Liver (tissue), 10 donors: ENCODE measurements at places on chromosomes 2 and 18. TPM values are rescaled to one million over a fixed set of nuclear protein-coding genes. Genes with fewer than 3 reads are reported as not detected.

DNA sequence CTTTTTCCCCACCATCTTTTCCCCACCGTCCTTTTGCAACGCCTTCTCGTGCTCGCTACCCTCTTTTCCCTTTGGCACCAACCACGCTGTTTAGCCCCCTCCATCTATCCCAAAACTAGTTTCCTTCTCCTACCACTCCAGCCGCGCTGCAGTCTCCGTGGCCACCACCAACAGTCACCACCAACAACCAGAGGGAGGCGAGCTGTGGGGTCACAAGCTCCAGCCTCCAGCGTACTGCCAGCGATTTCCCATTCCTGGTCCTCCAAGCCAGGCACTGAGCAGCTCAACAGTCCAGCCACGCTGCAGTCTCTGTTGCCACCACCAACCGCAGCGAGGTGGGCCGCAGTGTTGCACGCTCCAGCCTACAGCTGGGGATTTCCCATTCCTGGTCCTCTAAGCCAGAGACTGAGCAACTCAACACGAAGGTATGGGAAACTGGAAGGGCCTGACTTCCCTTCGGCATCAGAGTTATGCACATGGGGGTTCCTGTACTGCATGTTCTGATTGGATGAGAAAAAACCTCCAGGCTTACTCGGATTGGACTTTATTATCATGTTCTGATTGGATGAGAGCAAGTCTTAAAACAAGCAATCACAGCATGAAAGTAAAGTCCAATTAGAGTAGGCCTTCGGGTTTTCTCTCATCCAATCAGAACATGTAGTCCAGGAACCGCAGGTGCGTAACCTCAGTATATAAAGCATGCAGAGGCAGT lies 42.3 kb upstream of the IMP4 start:
- no peak overlapping the region for H3K4me3 ChIP-seq
- H3K36me3 ChIP-seq, result no peaks in the 10 kb centered on the region
- DNase-seq, result no peak

GRCh38 chr2:239883326-239884050 lies 141.7 kb downstream of the NDUFA10 start:
- H3K4me1 ChIP-seq, result no peaks in the 10 kb centered on the region
- H3K4me3 ChIP-seq, result no peak overlapping the region
- no peak overlapping the region for H3K27ac ChIP-seq
- H3K36me3 ChIP-seq, result no peaks in the 10 kb centered on the region

- no peaks in the 10 kb centered on the region for H3K4me1 ChIP-seq
- H3K27ac ChIP-seq, result no peak overlapping the region
- no peak for DNase-seq
- no peaks in the 10 kb centered on the region for H3K27me3 ChIP-seq
- H3K4me3 ChIP-seq, result no peak overlapping the region
- H3K36me3 ChIP-seq, result no peaks in the 10 kb centered on the region
Observed at GRCh38 chr2:7639476-7639875, 722.3 kb downstream of the RNF144A start.

DNA sequence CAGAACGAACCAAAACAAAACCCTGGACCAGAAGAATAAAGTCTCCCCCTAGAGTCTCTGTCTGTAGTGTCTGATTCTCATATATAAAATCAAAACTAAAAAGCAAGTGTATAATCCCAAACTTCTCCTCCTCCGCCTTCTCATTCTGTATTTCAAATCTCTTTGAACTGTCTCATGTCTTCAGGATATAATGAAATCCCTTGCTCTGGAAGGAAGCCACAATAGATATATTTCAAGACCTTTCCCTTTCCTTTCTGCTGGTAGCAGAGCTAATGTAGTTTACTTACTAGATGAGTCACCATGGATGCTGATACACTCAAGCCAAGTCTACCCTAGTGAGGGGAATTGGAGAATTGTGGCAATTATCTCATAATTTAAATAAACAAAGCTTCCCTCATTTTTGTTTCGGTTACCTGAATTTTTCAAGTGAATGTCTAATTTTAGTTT lies 33.5 kb upstream of the CCDC93 start:
- H3K36me3 ChIP-seq, result no peaks in the 10 kb centered on the region
- no peak overlapping the region for H3K27ac ChIP-seq
- H3K27me3 ChIP-seq, result no peaks in the 10 kb centered on the region
- no peak for DNase-seq
- no peaks in the 10 kb centered on the region for H3K4me1 ChIP-seq

DNA sequence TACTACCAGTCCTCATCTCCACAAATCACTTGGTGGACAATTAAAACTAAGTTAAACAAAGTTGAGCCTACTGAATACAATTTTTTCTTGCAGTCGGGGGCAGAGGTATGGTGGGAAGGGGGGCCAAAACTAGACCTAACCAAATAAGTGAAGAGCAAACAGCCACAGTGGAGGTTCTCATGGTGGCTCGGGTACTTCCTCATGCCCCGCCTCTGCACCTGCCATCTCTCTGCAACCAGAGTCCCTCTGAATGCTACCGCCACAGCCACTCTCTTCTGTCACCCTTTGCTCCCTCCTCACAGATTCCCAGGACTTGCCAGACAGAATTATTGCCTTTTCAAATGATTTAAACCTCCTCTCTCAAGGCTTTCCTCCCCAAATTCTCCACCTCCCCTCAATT lies 204.2 kb downstream of the TMEM247 start:
- no peak overlapping the region for H3K4me3 ChIP-seq
- no peak for DNase-seq
- H3K27ac ChIP-seq, result no peak overlapping the region
- no peaks in the 10 kb centered on the region for H3K27me3 ChIP-seq

DNA sequence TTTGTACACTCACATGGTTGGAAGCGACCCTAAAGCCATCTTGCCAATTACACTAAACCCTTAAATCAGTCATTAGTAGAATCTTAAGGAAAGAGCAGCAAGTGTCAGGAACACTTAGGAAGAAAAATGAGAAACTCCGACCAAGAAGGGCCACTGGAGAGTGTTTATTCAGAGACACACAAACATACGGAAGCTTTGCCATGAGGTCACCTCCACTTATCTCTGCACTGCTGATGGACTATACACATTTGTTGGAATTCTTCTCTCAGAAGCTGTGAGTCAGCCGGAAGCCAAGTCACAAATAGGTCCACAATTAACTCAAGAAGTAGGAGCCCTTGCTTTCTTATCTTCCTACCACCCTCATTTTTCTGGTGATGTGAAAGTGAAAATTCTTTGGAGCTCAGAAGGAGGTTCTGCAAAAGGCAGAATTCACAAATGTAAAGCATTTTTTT lies 21.6 kb downstream of the BMP10 start:
- DNase-seq, result no peak
- H3K27ac ChIP-seq, result no peak overlapping the region
- H3K27me3 ChIP-seq, result peaks cover 4% of the 10 kb centered on the region
- no peaks in the 10 kb centered on the region for H3K36me3 ChIP-seq
- H3K4me1 ChIP-seq, result no peaks in the 10 kb centered on the region
- no peak overlapping the region for H3K4me3 ChIP-seq

- DNase-seq, result no peak
- no peaks in the 10 kb centered on the region for H3K36me3 ChIP-seq
- H3K4me3 ChIP-seq, result no peak overlapping the region
- no peaks in the 10 kb centered on the region for H3K27me3 ChIP-seq
Observed at GRCh38 chr2:55223958-55224760, 7.9 kb downstream of the CLHC1 start.

DNA sequence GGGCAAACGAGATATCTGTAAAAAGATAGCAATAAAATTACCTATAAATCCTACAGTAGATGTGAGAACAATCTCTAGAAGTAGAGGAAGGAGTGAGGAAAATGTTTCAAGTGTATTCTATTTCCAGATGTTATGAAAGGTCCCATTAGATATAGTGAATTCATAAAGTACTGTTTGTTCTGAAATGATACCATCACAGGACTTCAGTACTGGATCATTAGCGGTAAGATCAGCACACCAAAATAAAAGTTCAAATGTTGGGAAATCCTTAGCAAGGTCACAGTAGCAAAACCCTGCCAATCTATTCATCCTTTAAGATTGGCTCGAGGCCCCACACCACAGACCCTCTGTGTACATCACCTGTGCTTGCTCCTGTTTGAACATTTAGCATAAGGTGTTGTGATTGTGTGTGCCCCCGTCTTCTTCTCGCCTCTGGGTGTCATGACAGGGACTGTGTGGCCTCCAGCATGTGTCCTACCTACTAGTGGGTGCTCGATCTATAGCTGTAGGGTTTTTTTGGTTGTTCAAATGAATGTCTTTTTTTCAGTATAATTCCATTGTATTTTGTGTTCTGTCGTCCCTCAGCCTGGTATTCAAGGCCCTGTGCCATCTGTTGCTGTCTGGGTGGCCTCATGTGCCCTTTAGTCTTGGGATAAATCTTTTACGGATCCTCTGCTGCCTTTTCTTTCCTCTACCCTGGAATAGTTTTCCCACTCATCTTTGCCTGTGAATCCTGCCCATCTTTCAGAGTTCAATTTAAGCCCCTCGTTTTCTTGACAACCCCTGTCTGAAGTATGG lies 9.1 kb downstream of the MFSD6 start:
- no peaks in the 10 kb centered on the region for H3K4me1 ChIP-seq
- no peaks in the 10 kb centered on the region for H3K27me3 ChIP-seq
- no peak for DNase-seq
- no peak overlapping the region for H3K27ac ChIP-seq

DNA sequence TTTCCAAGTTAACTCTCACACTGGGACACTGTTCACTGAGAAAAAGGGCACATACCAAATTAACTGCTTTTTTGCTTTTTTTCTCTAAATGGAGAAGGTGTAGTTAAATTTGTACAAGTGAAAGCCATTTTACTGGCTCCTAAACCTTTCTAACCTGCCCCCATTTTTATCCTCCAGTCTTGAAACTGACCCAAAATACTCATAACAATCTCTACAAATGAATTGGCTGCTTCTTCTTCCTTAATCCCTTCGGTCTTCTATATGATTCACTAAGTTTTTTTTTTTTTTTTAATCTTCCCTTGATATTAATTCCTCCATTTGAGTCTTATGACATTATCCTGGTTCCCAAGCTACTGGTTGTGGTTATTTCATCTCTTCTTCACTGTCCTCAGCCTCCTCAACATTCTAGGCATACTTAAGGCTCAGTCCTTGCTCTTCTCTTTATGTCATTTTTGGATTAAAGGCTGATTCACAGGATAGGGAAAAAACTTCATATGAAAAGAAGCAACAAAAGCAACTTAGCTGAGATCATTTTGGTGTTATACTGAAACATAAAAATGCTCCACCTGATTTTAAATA lies 19.8 kb downstream of the ORC2 start:
- H3K4me1 ChIP-seq, result no peaks in the 10 kb centered on the region
- H3K27me3 ChIP-seq, result no peaks in the 10 kb centered on the region
- H3K36me3 ChIP-seq, result peaks cover 4% of the 10 kb centered on the region
- no peak overlapping the region for H3K27ac ChIP-seq
- H3K4me3 ChIP-seq, result no peak overlapping the region
- DNase-seq, result no peak

- no peak overlapping the region for H3K27ac ChIP-seq
- H3K4me1 ChIP-seq, result no peaks in the 10 kb centered on the region
- H3K4me3 ChIP-seq, result no peak overlapping the region
- no peaks in the 10 kb centered on the region for H3K27me3 ChIP-seq
Observed at GRCh38 chr2:29240601-29241000, 125.4 kb downstream of the CLIP4 start.

DNA sequence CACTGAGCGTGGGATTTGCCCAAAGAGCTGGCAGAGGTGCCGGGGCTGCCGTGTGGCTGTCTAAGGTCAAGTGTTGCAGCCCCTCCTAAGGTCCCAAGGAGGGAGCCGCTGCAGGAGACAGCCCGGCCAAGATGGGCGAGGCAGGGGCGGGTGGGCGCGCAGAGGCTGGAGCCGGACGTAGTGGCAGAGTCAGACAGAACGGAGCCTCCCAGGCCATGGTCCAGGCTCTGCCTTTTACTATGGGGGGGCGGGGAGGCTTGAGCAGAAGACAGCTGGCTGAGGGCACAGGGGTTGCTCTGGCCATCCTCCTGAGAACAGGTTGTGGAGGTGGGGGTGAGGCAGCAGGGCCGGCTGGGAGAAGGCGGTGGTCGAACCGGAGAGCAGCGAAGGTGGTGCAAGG lies 27.5 kb upstream of the PRLH start:
- H3K27me3 ChIP-seq, result no peaks in the 10 kb centered on the region
- no peak overlapping the region for H3K27ac ChIP-seq
- H3K4me1 ChIP-seq, result peaks cover 19% of the 10 kb centered on the region
- no peak for DNase-seq
- H3K36me3 ChIP-seq, result no peaks in the 10 kb centered on the region

DNA sequence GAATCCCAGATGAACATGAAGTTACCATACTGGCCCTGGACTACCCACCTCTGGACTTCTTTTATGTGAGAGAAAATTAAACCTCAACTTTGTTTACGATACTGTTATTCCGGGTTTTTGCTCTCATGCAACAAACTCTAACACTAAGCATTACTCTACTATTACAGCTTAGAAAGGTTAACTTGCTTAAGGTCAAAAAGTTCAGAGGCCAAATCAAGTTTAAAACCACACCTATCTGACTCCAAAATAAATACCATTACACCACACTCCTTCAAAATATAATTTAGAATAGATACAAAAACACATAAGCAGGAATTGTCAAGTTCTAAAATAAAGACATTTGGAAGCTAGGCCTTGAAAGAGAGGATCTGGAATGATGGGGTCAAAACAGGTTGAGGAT lies 75.0 kb downstream of the DTNB start:
- no peaks in the 10 kb centered on the region for H3K36me3 ChIP-seq
- H3K27me3 ChIP-seq, result no peaks in the 10 kb centered on the region
- H3K4me1 ChIP-seq, result no peaks in the 10 kb centered on the region

GRCh38 chr2:159089543-159089942 lies 121.1 kb downstream of the TANC1 start:
- no peaks in the 10 kb centered on the region for H3K36me3 ChIP-seq
- H3K4me1 ChIP-seq, result no peaks in the 10 kb centered on the region
- H3K27me3 ChIP-seq, result no peaks in the 10 kb centered on the region
- H3K27ac ChIP-seq, result no peak overlapping the region

DNA sequence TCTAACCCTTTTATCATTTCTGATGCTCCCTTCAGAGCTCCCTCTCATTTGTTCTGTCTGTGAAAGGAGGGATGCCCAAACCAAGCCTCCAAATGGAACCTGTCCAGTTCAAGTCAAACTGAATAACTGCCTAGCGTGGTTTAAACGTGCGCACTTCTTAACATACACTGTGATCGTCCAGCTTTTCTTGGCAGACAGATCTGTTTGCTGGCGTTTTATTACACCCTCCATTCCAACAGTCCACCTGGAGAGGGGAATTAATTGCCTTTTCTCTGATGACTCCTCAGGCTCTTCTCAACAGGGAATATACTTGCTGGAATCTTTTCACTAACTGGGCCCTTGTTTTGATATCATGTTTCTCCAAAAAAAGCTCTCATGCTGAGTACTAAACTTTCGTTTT lies 379.2 kb upstream of the POU3F3 start:
- H3K36me3 ChIP-seq, result no peaks in the 10 kb centered on the region
- H3K27ac ChIP-seq, result no peak overlapping the region
- H3K4me1 ChIP-seq, result peaks cover 12% of the 10 kb centered on the region
- H3K27me3 ChIP-seq, result no peaks in the 10 kb centered on the region
- no peak for DNase-seq
- no peak overlapping the region for H3K4me3 ChIP-seq

Gene CYP27A1
- polyA plus RNA-seq, result 311 TPM

Gene TRIM43
- not detected for polyA plus RNA-seq

Gene SCYGR4
- not detected for polyA plus RNA-seq

Gene COLEC11
- polyA plus RNA-seq, result 79.1 TPM
